GM20000 (cell line): ENCODE measurements at places on chromosomes 12 and 14.

DNA sequence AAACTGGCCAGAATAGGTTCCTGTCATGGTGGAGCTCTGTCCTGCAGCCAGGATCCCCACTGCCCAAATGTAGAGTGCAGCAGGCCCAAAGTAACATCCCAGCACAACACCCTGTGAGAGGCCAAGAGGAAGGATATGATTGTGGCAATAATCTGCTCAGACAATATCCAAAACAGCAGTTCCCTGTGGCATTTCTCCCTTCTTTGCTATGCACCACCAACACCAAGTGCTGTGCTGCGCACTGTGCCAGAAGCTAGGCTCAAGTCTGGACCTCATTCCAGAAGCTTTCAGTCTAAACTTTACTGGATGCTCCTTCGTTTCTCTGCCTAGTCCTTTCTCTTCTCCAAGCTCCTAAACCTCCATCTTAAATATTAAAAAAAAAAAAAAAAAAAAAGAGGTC is 33.4 kb downstream of the SLC11A2 start:
- DNase-seq = no peak

- no peak for DNase-seq
These were observed 4.0 kb downstream of the TBX3 start for GRCh38 chr12:114679942-114680341.

DNA sequence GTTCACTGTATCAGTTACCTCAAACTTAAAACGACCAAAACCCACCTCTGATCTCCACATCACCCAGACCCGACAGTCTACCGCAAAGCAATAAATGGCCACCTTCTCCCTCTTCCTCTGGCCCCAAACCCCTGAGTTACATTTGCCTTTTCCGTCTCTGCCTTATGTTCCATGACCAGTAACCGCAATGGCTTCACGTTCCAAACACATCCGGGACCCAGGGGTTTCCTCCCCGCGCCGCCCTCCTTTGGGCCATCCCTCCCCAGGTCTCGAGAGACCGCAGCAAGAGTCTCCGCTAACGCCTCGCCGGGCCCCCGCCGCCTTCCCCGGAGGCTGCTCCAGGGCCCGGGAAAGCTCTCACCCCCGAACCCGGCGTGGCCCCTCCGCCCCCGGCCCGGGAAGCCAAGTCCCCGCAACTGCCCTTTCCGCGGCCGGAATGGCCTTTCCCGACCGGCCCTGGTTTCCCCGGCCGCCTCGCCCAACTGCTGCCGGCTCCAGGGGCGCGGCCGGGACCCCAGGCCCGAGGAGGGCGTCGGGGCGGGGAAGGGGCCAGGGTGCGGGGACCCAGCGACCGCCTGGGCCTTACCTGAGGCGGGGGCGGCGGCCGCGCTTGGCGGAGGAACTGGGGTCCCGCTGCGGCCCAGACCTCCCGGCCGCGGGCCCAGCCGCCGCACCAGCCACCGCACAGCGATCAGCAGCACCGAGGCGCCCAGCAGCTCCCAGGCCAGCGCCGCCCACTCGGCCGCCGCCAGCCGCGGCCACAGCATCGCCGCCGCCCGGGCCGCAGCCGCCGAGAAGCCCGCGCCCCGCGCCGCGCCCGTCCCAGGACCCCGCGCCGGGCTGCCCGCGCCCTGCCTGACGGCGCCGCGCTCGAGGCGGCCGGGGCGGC is at the start of gene ANKLE2:
Gene ANKLE2 (minus strand): TSS at position 801 of the 889 bp plus-strand sequence. CDS start 34 bp downstream, at position 767.
- DNase-seq = peak; percentile 90

DNA sequence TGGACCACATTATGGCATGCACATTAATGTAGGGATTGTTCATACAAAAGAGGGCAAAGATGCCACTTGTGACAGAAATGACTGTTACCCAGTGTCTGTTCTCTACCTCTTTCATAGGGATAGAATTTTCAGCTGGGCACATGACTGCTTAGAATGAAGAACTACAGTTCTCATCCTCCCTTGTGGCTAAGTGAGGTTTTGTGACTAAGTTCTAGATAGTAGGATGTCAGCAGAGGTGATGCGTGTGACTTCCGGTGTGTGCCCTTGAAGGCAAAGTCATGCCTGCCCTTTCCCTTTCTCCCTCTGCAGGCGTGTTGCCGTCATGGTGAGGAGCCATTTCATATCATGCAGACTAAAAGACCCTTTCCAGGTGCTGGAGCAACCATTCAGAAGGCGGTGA is 99.3 kb downstream of the CACNA1C start:
- no peak for DNase-seq

DNA sequence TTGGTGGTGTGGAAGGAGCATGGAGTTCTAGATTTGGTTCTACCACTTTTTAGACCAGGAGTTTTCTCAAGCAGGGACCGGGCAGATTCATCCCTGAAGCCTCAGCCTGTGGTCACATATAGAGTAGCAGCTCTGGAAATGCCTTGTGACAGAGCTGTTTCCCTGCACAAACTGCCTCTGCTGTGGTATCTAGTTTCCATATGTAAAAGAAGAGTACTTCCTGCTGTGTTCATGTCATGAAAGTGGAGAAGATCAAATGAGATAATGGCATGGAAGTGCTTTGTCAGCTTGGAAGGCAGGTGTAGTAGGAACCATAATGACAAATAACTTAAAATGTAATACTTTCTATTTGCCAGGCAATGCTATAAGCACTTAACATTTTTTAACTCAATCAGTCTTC is 26.1 kb downstream of the OTUB2 start:
- DNase-seq = no peak

DNA sequence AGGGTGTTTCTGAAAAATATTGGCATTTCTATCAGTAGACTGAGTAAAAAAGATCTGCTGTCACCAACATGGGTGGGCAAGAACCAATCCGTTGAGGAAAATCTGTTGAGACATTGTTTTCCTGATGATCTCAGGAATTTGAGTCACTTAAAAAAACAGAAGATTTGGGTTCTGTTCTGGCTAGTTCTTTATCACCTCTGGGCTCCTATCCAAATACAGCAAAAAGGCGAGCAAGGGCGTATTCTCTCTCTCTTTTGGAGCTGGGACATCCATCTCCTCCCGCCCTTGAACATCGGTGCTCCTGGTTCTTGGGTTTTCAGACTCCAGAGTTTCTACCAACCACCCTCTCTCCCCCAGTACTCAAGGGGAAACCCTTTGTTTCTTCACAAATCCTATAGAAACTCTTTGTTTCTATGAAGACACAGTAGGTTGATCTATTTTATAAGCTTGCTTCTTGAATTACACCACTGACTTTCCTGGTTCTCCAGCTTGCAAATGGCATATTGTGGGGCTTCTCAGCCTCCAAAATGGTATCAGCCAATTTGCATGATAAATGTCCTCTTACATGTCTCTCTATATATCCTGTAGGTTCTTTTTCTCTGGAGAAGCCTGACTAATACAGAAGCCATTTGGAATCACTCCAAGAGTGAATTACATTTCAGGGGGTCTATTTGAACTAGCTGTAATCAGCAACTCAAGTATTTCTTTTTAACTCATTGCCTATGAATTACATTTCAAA is 263.9 kb upstream of the TMTC1 start:
- no peak for DNase-seq

- DNase-seq = no peak
These were observed 377.3 kb upstream of the E2F7 start for GRCh38 chr12:77442633-77443032.

GRCh38 chr14:62076825-62077605 is 314.8 kb downstream of the SNAPC1 start:
- DNase-seq = no peak

DNA sequence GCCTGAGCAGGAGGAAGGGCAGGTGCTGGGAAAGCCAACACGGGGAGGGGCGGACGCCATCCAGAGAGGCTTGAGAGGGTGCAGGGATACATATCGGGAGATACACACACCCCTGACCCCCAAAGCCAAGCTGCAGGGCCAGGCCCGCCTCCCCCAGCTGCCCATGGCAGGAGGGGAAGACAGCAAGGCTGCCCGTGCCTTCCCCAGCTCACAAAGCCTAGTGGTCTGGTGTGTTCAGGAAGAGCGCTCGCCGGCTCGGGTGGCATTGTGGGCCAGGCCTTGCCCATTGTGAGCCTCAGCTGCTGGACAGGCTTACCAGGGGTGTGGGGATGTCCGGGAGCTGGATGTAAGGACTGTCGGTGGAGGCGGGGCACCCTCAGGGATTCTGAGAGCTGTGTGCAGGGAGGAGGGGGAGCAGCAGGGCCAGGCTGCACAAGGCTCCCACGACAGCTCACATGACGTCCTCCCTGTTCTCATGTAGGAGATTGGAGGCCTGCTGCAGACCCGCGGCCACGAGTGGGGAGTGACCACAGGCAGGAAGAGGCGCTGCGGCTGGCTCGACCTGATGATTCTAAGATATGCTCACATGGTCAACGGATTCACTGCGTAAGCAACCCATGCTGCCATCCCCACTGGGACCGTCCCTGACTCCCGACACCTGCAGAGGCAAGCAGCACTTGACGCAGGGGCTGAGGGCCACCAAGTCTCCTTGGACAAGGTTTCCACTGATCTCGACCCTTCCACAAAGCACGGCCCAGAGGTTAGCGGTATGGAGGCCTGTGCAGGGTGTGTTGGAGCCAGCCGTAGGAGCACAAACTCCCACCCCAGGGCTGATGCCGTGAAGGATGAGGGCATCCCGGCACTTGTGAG is 10.1 kb upstream of the SIVA1 start:
- DNase-seq = no peak

DNA sequence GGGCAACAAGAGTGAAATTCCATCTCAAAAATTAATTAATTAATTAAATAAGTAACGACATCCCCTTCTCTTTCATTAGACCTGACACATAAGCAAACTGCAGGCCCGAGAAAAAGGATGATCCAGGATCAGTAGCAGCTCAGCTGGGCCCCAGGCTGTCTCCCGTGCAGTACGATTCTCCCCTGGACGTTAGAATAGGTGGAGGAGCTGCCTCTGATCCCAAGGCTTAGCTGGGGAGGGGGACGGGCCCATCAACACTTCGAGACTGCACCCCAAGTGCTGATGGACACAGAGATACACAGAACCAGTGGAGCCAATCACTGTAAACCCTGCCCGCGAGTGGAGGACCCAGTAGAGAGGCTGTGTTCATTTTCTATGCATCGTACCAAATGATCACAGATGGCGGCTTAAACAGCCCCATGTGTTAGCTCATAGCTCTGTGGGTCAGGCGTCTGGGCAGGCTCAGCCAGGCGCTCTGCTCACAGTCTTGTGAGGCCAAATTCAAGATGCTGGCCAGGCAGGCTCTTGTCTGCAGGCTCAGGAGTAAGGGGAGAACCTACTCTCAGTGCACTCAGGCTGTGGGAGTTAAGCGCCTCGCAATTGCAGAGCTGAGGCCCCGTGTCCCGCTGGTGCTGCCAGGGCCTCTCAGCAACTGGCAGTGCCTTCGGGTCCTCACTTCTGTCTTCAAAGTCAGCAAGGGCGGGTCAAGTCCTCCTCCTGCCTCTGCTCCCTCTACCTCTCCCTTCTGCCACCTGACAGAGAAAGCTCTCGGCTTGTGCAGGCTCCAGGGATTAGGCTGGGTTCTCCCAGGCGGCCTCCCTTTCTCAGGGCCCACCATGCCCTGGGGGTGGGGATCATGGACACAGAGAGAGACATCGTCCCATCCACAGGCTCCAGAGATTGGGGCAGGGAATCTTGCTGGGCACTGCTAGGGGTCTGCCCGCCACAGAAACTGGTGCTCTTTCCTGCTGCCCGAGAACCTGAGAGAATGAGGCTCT is 26.4 kb downstream of the RIMBP2 start:
- DNase-seq = no peak

DNA sequence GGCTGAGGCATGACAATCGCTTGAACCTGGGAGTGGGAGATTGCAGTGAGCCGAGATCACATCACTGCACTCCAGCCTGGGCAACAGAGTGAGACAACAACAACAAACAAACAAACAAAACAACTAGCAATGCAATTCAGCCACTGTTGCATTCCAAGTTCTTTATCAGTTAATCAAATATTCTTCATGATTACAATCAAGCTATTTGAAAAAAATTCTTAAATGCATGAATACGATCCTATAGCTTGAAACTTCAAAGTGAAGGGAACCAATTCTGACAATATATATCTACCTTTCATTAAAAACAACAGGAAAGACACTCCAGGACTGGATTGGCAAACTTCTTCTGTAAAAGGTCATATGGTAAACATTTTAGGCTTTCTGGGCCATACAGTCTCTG is 31.3 kb upstream of the OTX2 start:
- DNase-seq = no peak
